ENCODE measurements at places on chromosomes 5 and 9. TPM values are rescaled to one million over a fixed set of nuclear protein-coding genes. Genes with fewer than 3 reads are reported as not detected.

Gene UGT3A2
- not detected for total RNA-seq

GRCh38 chr5:56717253-56717987 lies 97.9 kb upstream of the MAP3K1 start:
- no peak for DNase-seq

Gene MARCHF11
- not detected for total RNA-seq

- no peak for DNase-seq
Measured at GRCh38 chr9:19445452-19445851, 36.6 kb downstream of the ACER2 start.

Gene RNF183
- total RNA-seq: not detected

- peak; percentile 97 for DNase-seq
Measured at GRCh38 chr5:57692582-57693487, 210.2 kb upstream of the ACTBL2 start.

DNA sequence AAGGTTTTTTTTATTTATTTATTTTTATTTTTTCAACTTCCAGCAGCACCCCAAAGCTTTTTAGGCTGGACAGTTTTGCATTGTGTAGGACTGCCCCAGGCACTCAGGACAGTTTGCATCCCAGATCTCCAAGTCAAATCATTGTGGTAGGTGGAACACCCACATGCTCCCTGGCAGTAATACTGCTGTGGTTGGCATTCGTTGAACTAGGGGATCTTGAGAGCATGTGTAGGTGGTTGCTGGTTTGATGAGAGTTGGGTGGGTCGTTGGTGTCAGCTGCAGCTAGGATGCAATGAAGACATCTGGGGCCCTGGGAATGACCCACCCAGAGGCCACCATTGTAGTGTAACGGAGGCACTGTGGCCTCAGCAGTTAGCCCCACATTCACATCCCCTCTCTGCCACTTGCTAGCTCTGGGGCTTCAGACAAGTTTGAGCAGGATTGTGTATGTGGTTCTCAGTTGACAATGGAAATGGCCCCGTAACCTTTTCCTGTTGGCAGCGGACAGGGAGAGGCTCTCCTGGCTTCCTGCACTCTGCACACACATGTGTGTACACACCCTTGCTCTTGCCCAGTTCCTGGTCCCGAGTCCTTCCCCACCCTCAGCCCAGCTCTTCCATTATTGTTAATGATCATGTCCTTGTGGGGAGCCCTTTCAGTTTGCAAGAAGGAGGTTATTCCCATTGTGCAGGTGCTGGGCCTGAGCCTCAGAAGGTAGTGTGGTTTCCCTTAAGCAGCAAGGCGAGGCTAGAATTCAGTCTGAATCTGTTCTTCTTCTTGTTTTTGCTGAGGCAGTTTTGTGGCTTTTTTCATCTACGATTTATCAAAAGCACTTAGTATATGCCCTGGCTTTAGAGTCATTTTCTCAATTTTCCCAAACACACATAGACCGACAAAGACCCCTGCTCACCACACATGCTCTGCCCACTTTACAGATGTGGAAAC lies 46.5 kb downstream of the PPARGC1B start:
- DNase-seq: no peak

Gene RASA1
- 75.9 TPM for total RNA-seq

DNA sequence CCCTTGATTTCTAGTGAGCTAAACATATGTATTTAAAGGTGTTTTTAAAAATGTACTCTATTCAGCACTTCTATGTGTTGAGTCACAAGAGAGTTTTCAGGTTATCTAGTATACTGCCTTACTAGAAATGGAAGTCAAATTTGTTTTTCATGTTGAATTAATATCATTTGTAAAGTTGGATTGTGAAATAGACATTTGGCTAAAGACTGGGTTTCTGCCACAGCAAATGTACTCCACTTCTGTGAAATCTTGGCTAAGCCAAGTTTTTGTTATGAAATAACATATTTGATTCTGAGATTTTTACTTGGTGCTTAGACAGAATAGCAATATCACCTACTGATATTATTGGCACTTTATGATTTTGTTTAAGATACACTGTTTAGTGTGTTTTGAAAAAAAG lies 106.0 kb downstream of the CWC27 start:
- DNase-seq: no peak

- DNase-seq: no peak
Measured at GRCh38 chr5:17438027-17438426, 60.0 kb upstream of the TAF11L2 start.

Gene SLC23A1
- total RNA-seq: not detected

Gene GPR150
- 1.6 TPM for total RNA-seq

Gene IL12B
- total RNA-seq: not detected

GRCh38 chr5:143576711-143577484 lies 173.4 kb upstream of the NR3C1 start:
- no peak for DNase-seq

DNA sequence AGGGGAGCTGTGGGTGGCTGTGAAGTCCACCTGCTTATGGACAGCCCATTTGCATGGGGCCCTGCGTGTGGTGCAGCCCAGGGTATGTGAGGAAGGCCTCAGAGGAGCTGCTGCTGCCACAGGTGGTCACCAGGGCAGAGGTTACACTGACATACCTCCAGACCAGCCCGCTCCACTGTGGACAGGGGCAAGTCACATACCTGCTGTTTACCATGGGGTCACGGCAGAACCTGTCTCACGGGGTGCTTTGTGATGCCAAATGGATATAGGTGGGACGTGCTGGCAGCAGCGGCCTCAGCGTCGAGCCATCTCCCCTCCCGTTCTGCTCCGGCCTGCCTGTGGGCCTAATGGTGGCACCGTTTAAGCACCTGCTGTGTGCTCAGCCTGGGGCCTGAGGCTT lies 127.5 kb upstream of the LMX1B start:
- DNase-seq: no peak

Gene SGCD
- total RNA-seq: 18.9 TPM

DNA sequence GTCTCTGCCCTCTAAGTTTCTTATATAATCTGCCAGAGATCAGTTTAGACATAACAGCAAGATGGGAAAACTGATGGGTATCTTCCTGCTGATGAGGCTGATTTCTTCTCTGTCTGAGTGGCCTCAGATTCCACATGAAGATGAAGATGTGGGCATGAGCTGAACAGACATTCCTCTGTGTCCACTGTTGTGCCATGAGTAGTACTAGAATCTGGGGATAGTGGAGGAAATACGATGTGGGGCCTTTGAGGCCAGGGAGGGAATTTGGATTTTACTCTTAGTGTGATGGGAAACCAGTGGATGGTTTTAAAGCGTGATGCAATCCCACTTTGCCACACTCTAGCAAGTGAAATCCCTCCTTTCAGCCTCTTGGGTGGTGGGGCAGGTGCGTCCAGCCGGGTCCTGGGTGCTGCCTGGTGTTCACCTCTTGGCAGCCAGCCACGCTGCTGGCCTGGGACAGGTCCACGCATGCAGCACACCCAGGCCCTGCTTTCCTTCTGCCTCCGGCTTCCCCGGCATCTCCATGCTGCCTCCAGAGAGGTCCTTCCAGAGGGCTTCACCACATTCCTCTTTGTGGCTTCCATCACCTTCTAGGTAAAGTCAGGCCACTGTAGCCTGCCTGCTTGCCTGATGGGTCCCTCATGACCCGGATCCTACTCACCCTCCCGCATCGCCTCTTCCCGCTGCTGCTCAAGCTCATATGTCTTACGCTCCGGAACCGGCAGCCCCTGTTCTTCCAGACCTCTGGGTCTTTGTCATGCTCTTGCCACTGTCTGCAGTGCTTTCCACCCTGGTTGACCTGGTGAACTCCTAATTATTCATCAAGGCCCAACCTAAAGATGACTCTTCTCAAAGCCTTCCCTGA lies 28.1 kb upstream of the SH3PXD2B start:
- no peak for DNase-seq

Gene HMCN2
- 12.1 TPM for total RNA-seq

DNA sequence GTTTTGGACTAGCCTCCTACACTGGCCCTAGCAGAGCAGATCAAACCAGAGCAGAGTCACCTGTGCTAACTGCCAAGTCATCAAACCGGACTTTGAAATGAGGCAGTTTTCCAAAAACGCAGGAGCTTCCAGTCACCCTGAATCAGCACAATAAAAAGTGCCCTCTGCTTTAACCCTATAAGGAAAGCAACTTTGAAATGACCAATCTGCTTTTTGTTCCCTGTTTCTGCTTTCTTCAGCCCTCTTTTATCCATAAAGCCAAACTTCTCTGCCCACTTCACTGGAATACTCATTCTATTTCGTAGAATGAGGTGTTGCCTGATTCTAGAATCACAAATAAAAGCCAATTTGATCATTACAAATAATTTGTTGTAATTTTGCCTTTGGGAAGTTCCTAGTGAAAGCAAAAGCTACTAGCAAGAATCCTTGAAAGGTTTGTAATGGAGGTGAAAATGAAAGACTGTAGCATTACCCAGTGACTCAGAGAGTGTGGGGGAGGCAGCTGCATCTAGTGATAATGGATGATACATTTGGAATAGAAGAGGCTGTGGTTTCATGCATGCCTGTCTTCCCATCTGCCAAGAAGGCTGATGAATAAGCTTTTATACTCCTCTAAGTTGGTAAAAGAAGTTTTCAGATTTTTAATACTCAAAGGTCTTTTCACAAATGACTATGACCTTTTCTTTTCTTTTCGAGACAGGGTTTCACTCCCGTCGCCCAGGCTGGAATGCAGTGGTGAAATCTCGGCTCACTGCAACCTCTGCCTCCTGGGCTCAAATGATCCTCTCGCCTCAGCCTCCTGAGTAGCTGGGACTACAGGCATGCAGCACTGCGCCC lies 14.9 kb downstream of the SPAAR start:
- peak; percentile 96 for DNase-seq

Gene MYORG
- 1.2 TPM for total RNA-seq

Gene PCDHA5
- not detected for total RNA-seq

Data from LHCN-M2 (cell line).